ENCODE measurements at places on chromosomes 13 and 19. TPM values are rescaled to one million over a fixed set of nuclear protein-coding genes. Genes with fewer than 3 reads are reported as not detected.

GRCh38 chr19:814152-815078, 7.3 kb downstream of the PLPPR3 start:
- DNase-seq = no peak

DNA sequence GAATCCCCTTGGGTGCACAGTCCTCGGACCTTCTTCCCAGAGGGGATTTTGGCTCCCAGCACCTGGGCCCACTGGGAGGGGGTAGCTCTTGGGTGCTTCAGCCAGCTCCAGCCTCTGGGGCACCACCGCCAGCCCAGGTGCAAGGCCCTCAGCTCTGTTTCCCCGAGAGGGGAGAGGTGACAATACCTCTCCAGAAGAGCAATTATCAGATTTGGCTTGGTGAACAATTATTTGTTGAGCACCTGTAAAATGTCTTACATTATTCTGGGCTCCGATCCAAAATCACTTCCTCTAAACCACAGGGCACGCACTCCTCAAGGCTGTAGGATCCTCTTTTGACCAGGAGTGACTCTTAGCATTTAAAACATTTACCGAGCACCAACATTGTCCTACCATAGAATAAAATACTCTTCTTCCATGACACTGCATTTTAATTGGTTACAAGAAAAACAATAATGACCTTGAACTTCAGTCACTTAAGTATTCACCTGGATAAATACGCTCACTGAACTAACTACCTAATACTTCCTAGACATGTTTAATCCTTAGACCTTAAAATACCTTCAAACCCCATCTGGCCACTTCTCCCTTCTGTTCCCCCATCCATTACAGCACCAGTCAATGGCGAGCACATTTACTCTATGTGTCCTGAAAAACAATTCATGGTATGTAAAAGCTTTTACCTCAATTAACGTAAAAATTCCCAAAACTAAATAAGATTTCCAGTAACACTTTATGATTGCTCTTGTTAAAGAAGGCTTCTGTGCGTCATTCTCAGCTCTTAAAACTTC, 54.8 kb downstream of the ABCC4 start:
- DNase-seq = no peak

DNA sequence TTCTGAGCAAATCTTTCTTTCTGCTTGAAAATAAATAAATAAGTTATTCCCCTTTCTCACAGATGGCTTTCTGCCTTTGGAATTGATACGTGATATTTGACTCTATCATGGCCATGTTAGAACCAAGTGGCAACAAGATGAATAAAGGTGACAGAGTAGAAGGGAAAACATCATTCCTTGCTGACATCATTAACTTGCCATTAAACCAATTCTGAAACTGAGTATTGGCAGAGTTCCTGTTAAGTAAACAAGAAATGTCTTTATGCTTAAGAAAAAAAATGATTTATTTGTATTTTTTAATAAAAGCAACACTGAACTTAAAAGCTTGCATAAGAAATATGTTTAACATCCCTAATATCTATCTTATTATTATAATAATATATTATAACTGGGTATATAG, 828.1 kb downstream of the PCDH9 start:
- DNase-seq = no peak

GRCh38 chr19:39917561-39918182, 16.8 kb downstream of the FCGBP start:
- no peak for DNase-seq

DNA sequence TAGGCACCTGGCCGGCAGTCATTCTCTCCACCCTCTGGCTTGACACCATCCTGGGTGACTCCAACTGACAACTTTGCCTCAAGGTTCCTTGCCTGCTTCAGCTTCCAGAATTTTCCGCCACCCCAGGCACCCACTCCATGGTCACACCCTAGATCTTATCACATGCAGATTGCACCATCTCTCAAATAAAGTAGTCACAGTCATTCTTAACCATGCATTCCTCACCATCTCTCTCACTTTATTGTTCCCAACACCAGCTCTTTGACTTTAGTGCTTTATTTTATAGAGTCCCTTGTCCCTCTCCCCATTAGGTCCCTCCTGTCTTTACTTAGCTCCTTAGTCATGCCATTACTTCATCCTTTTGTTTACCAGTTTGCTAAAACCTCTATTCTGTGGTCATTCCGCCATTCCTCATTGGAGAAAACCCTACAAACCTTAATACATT, 351.7 kb downstream of the SPRY2 start:
- DNase-seq = peak; percentile 37

DNA sequence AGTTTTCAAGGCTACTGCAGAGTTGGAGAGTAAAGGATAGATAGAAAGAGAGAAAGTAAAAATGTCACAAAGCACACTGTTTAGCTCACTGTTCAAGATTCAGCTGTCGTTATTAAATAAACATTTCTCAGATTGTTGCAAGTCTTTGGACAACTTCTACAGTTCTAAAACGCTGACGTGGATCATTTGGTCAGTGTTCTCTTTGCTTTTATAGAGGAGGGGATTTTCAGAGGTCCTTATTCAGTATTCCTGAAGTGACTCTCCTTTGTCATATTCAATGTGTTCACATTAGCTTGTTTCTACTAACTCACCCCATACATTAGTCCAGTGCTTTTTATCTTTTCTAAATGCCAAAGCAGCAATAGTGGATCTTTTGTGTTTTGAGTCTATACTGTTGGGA, 154.7 kb upstream of the ARGLU1 start:
- DNase-seq = no peak

DNA sequence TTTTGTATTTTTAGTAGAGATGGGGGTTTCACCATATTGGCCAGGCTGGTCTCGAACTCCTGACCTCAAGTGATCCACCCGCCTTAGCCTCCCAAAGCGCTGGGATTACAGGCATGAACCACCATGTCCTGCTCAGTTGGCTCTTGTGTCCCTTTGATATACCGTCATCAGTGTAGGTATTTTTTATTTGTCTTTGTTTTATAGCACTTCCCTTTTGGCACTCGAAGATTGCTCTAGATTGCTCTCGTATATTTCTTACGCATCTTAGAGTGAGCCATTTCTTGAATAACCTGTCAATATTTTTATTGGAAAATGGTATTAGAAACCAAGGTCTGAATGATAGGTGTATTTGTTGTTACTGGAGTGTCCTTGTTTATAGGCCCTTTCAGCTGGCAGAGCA, 9.4 kb downstream of the SETDB2 start:
- no peak for DNase-seq

GRCh38 chr19:54333586-54334298, 5.2 kb downstream of the LILRA4 start:
- no peak for DNase-seq

- DNase-seq = peak; percentile 22
Measured at GRCh38 chr13:31046711-31047279, 114.3 kb downstream of the TEX26 start.

- peak; percentile 35 for DNase-seq
Measured at GRCh38 chr13:84649853-84650252, 767.6 kb upstream of the SLITRK1 start.

DNA sequence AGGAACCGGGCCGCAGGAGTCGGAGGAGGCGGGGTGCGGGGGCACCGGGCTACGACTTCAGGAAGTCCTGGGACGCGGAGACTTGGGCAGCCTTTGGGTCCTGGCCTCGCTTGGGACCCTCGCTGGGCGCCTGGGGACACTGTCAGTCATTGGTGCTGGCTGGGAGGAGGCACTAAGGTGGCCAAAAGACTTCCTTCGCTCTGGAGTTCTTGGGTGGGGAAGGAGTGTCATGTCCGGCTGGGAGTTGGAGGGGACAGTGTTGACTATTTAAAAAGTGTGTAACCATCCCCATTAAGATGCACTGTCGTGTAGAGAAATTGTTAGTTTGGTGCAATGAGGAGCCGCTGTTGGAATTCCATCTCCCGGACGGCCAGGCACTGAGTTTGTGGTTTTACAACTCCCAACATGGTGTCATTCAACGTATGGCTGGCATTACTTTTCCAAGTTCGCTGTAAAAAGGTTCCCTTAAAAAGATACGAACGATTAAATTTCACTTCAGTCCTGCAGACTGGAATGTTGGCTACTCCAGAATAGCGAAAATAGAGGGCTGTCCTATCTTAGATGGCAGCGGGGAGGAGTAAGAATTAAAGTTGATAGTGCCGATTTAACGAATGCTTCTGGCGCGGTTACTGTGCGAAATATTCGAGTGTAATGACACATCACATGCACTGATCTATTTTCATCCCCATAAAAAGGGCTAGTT, 776 bp downstream of the DNAJC3 start:
- peak; percentile 45 for DNase-seq

DNA sequence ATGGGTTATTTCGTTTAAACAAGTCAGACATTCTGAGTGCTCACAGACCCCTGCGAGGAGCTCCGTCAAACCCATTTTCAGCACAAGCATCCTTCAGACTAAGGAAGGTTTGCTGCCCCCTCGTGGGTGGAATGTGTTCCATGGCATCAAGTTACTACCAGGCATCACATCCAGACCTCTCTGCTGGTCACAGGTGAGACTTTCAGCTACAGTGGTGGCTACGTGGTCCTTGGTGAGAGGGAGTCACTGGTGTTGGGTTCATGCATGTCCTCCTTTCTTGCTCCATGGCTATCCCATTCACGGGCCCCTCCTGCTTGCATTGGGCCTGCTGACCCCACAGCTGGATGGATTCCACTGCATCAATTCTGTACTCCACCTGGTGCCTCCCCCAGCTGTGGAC, 9.1 kb upstream of the LILRB5 start:
- peak; percentile 68 for DNase-seq

- DNase-seq = no peak
Measured at GRCh38 chr13:70107125-70107497, 515 bp upstream of the ATXN8OS start.

- peak; percentile 82 for DNase-seq
Measured at GRCh38 chr13:73938372-73939070, 195.7 kb downstream of the KLF12 start.

DNA sequence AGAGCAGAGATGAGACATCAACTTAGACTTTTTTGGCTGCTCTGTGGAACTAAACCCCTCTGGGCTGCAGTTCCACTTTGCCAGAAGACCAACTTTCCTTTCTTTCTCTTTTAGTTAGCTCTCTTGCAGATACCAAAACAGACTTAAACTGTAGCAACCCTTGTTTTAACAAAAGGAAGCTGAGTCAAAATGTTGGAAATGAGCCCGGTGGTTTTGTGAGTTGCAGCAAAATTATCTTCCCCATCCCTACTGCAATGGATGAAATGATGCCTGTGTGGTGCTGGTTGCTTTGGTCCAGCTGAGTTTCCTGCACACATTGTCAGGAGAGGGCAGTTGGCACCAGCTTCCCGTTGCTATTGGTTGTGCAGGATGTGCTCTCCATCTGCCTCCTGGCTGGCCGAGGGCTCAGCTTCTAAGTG, 115.3 kb downstream of the LRCH1 start:
- peak; percentile 96 for DNase-seq

DNA sequence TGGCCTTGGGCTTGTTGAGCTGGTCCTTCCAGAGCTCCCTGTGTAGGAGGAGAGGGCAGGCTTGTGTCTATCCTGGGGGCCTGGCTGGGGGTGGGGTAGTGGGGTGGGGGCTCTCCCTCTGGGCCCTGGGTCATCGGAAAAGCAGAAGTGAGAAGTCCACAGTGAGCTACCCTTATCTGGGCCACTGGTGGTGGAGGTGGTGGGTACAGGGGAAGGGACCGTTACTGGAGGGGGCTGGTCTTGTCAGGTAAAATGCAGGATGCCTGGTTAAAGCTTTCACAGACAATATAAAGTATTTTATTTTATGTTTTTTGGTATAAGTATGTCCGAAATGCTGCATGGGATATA, 342 bp upstream of the SIGLEC10 start:
- DNase-seq = no peak

DNA sequence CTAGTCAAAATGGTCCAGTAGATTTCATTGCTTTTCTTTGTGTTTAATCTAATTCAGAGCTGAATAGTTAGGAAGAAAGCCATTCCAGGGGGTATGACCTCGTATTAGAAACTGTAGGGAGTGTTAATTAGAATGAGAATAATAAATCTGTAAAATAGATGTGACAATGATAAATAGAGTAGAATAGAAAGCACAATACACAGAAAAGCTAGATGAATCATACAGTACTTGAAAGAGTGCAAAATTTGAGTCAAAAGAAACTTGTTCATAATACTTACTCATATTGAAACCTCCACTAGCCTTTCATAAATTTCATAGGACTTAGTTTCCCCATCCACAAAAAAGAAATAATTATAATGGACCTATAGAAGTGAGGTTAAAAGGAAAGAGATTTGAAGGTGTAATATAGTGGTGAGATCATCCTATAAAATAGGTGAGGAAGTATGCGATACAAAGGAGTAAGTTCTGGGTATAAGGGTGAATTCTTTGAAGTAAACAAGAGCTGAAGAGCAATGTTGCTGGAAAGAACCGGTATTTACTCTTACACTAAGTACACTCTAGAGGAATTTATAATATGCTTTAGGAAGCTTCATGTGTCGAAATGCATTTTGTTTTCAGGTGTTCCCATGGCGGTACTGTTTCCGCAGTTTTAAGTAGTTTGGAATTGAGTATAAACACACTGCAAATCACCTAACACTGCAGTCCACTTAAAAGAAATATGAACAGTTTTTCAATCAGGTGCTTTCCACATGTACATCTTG, 21.9 kb downstream of the PCDH17 start:
- DNase-seq = no peak

GRCh38 chr13:44872751-44873150, 116.5 kb downstream of the NUFIP1 start:
- no peak for DNase-seq

DNA sequence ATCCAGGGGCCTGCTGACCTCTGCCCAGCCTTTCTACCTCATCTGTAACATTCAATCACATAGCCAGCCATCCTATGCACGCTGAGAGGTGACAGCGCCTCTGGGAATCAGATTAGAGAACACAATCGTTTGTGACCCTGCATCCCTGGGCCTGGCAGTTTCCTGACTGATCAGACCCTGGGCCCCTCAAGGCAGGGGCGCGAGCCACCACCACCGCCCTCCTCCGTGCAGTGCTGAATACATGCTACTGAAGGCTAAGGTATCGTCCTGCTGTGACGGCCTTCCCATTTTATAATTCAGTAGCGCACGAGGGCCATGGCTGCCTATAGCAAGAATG, 1.3 kb downstream of the TMTC4 start:
- no peak for DNase-seq

DNA sequence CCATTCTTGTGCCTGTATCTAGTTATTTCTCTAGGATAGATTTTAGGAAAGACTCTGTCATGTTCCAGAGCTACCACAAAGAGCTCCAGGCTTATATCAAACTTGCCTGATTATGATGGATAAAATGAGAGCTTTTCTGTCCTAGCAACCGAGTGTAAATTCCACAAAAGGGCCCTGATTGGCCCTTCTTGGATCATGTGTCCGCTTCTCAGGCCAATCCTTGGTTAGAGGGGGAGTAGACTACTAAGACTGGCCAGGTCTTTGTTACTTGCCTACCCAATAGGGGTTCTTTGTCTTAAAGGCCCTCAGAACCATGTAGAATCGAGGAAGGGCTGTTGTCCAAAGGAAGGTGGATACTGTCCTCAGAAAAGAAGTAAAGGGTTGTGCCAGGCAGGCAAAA, 2.4 kb downstream of the DHX34 start:
- peak; percentile 32 for DNase-seq

PPM1N gene
- total RNA-seq = 0.99 TPM

PSG3 gene
- total RNA-seq = not detected

PDE4C gene
- total RNA-seq = not detected

ZNF560 gene
- total RNA-seq = 0.16 TPM

BRSK1 gene
- total RNA-seq = 5.2 TPM

Data from fibroblast of the aortic adventitia (primary cell).